ENCODE measurements at places on chromosomes 7 and 10. TPM values are rescaled to one million over a fixed set of nuclear protein-coding genes. Genes with fewer than 3 reads are reported as not detected.
A peak's percentile ranks its signal among the peaks of the same experiment; 100 is the strongest.

DNA sequence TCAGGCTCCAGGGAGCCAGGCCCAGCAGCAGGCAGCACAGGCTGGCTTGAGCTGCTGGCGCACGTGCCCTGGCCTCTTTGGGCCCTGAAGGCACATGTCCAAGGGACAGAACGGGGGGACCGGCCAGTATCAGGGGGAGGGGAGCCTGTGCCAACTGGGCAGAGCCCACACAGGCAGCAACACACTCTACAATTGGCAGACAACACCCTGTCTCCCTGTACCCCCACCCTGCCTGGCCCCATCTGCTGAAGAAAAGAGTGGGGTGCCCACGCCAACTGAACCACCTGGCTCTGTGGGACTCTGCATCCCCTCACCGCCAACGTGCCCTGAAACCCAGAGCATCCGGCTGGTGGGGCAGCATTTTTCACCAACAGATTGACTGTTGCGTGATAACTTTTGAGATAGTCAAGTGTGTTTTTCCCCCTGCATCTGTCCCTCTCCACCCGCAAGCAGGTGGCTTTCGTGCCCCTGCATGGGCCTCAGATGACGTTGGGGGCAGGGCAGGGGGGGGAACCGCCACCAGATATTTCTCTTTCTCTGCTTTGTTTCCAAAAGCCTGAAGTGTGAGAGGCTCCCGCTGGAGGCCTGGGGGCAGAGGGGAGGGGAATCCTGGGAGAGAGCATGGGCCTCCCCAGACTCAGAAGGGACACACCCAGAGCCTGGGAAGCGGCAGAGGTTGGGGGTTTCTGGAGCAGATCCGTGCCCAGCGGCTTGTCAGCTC lies 21.8 kb downstream of the SLIT1 start:
- no peak for DNase-seq

GRCh38 chr7:17939606-17940301 lies 540 bp downstream of the SNX13 start:
- peak; percentile 79 for DNase-seq

- no peak for DNase-seq
Observed at GRCh38 chr7:130994378-130995115, 260.5 kb upstream of the KLF14 start.

DNA sequence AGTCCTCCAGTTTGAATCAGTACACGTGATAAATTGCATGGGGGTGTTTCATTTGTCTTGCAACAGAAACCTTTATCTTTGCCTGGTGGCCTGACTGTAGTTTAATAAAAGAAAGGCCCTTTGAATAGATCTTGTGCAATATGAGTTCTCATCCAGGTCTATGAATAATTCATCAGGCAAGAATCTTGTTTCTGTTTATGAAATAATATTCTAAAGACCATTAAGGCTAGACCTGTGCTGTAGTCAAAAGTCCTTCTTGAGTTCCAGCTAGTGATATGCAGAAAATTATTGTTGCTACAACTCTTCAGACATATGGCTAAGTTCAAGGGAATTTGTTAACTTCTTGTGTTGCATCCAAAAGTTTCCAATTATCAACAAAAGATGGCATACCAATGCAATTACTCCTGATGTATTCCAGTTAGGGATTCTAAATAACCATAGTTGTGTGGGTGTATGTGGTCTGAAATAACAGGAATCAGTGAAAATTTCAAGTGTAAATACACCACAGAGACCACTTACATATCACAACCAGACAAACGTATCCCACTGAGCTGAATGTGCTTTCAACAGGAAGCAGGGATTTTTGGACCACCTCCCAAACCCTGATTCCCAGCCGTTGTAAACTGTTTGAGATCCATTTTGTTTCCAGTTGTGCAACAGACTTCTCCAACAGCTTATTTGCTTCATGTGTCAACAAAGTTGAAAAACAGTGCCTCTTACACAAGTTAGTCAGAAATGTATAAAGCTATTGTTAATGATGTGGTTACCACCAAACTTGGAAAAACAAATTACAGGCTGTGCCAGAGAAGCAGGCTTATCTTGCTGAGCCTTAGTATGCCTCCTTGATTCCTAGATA lies 54.7 kb upstream of the BICC1 start:
- no peak for DNase-seq

- no peak for DNase-seq
Observed at GRCh38 chr7:151271699-151272355, 23.3 kb upstream of the SMARCD3 start.

- DNase-seq: no peak
Observed at GRCh38 chr7:93830141-93830925, 60.2 kb downstream of the TFPI2 start.

- no peak for DNase-seq
Observed at GRCh38 chr7:133290041-133290440, 37.2 kb downstream of the EXOC4 start.

DNA sequence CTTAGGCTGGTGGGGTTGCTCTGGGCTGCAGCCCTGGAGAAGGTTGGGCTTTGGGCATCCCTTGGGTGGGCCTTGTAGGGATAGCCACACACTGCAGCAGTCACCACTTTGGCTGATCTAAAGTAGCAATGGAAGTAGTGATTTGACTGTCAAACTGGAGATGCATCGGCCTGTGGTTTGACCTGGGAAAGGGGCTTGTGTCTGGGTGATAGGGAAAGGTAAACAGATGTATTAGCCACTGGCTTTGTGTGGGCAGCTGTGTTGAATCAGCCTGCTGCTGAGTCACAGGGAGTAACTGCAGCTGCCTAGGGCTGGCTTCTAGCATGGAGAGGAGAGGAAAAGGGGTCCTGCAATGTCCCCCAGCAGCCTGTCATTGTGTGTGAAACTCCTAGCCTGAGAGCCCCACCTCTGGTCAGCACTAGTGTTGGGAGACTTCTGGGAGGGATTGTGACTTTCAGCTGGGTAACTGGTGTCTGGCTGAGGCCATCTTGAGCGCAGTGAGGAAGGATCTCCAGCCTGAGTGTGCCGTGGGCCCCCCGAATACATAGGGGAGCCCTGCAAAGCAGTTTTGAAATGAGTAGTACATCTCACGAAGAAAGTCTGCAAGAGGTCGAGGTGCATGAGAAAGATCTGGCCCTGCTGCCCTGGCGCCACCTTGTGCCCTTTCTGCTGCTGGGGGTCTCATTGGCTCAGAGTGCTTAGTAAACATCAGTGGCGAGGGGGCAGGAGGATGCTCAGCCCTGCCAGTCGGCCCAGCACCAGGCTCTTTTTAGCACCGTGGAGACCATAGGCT lies 117.3 kb downstream of the FANK1 start:
- peak; percentile 7 for DNase-seq

- no peak for DNase-seq
Observed at GRCh38 chr7:79332091-79332490, 121.4 kb downstream of the MAGI2 start.

GRCh38 chr10:131706952-131707351 lies 193.9 kb upstream of the PPP2R2D start:
- no peak for DNase-seq

DNA sequence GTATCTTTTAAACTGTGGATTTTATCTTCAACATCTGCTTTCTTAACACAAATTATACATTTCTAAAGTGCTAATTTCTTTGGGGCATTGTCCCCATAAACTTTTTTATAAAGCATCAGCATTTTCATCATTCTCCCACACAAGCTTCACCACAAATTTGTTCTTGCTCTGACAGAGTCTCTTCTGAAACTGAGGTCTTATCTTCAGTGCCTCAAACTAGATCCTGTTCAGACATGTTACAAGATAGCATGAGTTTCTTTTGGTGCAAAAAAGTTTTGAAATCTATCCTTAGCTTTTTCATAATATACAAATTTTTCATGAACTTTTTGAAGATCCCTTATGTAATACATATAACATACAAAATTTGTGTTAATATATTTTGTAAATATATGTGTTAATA lies 346.6 kb downstream of the IPMK start:
- DNase-seq: no peak

DNA sequence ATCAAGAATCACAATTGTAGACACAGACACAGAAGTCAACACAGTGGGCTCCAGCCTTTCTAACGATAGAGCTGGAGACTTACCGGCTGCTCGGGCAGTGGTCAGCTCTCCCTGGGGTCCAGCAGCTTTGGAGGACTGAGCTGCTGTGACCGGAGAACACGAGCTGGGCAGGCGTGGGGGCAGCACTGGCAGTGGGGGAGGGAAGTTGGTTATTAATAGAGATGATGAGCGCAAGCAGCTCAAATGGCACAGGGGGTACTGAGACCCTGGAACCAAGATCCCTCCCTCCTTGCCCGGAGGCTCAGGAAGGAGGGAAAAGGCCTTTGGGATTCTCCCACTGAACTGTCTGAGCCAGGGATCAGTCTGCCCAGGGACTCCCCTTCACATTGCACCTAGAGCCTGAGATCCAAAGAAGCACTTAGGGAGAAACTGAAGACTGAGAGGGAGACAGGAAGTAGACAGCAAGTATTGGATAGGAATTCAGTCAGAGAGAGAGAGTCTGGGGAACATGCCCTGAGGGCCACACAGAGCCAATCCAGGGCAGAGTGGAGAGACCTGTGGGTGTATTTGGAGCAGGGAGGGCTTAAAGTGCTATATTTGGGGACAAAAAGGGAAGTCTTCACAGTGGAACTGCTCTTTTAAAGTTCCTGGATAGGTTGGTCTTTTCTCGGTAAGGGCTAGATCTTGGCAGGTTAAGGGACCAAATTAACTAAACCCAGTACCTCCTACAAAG lies at the start of gene MYOZ1:
TSS of gene MYOZ1 (minus strand) at position 147 of the 733 bp plus-strand sequence. CDS start 1,457 bp downstream, outside the sequence.
- DNase-seq: no peak

- DNase-seq: no peak
Observed at GRCh38 chr10:11297136-11297535, 279.5 kb downstream of the CELF2 start.

GRCh38 chr7:18481776-18482175 lies 13.8 kb upstream of the HDAC9 start:
- no peak for DNase-seq

- no peak for DNase-seq
Observed at GRCh38 chr10:128048819-128049210, 77.4 kb downstream of the MKI67 start.

Gene FAM25G
- not detected for total RNA-seq

Gene ITGA8
- not detected for total RNA-seq

Gene HOXA10
- not detected for total RNA-seq

Gene VIPR2
- total RNA-seq: 0.04 TPM

Gene OPN4
- not detected for total RNA-seq

Gene TSPAN13
- total RNA-seq: 26.8 TPM

Gene LRRN3
- total RNA-seq: 0.35 TPM

Gene EPO
- total RNA-seq: not detected

Gene CHN2
- total RNA-seq: 0.38 TPM

Gene TDRD1
- total RNA-seq: not detected

Gene RELN
- total RNA-seq: 25.1 TPM

Gene NHLRC2
- total RNA-seq: 23.1 TPM

Gene UTF1
- total RNA-seq: 0.16 TPM
